ENCODE measurements at places on chromosomes 6 and 20.

GRCh38 chr20:18527836-18528235 is 20.1 kb downstream of the SEC23B start:
- no peak for DNase-seq

DNA sequence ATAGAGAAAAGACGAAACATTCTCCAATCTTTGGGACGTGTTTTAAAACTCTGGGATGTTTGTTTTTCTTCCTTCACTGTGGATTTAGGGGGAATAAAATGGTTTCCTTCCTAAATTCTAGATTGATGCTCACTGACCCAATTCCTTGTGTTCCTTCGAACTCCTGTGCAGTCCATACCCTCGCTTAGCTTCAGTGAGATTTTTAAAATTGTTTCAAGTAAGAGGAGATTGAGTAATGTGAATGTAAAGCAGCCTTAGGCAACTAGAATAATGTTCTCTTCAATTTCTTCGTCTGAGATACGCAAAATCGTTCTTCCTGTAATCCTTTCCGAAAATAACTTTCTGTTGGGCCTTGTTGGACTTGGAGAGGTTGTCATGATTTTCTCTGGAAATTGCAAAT is 2.6 kb upstream of the VGLL2 start:
- DNase-seq = no peak

DNA sequence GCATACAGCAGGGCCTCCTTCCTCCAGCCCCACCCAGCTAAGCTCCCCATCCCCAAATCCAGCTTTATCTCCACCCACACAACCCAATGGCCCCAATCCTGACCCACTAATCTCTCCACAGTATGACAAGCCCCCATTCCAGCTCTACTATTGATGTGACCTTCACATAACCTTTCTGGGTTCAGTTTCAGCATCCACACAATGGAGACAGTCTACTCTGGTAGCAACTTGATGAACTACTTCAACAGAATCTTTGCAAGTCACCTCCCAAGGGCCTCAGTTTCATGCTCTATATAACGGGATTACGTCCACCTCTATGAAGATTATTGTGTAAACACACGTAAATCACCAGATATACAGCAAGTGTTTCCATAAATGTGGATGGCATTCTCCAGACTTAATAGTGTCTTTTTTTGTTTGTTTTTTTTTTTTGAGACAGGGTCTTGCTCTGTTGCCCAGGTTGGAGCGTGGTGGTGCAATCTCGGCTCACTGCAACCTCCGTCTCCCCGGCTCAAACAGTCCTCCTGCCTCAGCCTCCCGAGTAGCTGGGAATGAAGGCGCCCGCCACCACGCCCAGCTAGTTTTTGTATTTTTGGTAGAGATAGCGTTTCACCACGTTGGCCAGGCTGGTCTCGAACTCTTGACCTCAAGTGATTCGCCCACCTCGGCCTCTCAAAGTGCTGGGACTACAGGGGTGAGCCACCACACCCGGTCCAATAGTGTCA is 1.4 kb downstream of the AHCY start:
- DNase-seq = no peak

- no peak for DNase-seq
These were observed 150.4 kb upstream of the HMGN3 start for GRCh38 chr6:79384845-79385244.

DNA sequence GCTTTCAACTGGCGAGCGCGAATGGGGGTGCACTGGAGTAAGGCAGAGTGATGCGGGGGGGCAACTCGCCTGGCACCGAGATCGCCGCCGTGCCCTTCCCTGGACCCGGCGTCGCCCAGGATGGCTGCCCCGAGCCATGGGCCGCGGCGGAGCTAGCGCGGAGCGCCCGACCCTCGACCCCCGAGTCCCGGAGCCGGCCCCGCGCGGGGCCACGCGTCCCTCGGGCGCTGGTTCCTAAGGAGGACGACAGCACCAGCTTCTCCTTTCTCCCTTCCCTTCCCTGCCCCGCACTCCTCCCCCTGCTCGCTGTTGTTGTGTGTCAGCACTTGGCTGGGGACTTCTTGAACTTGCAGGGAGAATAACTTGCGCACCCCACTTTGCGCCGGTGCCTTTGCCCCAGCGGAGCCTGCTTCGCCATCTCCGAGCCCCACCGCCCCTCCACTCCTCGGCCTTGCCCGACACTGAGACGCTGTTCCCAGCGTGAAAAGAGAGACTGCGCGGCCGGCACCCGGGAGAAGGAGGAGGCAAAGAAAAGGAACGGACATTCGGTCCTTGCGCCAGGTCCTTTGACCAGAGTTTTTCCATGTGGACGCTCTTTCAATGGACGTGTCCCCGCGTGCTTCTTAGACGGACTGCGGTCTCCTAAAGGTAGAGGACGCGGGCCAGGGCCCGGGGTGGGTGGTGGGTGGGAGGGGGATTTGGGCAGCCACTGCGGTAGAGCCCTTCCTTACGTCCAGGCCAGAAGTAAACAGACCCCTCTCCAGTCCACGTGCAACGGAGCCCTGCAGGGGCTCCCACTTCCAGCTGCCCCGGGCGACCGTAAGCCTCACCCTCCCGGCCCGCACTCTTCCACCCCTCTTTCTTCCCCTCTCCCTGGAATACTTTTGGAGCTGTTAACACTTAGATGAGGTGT is 998 bp downstream of the BMP2 start:
- DNase-seq = no peak

- DNase-seq = no peak
These were observed 18.6 kb downstream of the TREML2 start for GRCh38 chr6:41182069-41183034.

DNA sequence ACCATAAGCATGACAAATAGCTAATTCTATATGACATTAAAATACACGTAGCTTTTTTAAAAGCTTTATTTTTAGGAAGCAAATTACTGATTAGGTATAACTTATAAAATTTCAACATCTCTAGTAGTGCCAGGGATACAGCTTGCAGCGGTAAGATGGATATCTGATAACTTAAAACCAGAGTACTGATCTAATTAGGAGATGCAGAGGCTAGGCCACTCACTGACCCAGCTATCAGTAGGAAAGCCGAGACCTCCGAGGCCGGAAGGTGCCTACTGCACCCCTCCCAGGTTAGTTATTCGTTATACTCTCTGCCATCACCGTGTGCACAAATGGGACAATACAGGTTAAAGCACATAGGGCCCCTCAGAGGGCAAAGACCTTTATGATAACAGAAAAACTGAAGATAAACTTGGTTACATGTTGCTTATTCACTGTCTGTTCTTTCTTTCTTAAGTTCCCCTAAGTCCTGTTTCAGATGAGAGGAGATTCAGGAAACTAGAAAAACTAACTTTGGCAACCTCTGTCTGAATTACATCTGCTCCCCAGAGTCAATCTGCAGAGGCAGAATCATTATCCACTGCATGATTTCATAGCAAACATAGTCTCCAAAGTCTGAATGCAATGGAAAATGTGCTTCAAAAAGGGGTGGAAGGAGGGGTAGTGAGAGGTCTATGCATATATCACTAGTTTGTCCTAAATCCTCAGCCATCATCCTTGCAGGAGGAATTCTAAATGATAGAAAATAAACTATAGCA is 60.8 kb downstream of the RIPOR2 start:
- DNase-seq = no peak

GRCh38 chr6:47938405-47938804 is 156.6 kb downstream of the OPN5 start:
- DNase-seq = no peak

- DNase-seq = no peak
These were observed 23.2 kb downstream of the PSMB1 start for GRCh38 chr6:170529839-170530469.

- DNase-seq = no peak
These were observed 4.1 kb upstream of the FAM135A start for GRCh38 chr6:70409216-70409615.

DNA sequence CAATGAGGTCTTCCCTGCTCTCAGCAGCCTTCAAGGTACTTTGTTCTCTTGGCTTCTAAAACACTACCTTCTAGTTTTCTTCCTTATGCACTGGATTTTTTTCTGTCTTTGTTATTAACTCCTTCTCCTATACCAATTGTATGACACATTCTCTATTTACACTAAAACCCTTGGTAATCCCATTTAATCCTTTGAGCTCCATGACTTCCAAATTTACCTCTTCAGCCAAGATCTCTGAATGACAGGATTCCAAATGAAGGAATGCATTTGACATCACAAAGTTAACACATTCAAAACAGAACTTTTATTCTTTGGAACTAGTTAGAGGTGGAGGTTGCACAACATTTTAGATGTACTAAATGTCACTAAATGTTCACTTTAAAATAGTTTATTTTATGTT is 86.6 kb upstream of the SAMD5 start:
- no peak for DNase-seq

GRCh38 chr6:32173051-32173727 is 2.7 kb downstream of the AGPAT1 start:
- no peak for DNase-seq

GRCh38 chr20:47225458-47225857 is 131.0 kb downstream of the ZMYND8 start:
- no peak for DNase-seq

GRCh38 chr20:60804918-60805630 is 447.0 kb upstream of the CDH4 start:
- DNase-seq = no peak

DNA sequence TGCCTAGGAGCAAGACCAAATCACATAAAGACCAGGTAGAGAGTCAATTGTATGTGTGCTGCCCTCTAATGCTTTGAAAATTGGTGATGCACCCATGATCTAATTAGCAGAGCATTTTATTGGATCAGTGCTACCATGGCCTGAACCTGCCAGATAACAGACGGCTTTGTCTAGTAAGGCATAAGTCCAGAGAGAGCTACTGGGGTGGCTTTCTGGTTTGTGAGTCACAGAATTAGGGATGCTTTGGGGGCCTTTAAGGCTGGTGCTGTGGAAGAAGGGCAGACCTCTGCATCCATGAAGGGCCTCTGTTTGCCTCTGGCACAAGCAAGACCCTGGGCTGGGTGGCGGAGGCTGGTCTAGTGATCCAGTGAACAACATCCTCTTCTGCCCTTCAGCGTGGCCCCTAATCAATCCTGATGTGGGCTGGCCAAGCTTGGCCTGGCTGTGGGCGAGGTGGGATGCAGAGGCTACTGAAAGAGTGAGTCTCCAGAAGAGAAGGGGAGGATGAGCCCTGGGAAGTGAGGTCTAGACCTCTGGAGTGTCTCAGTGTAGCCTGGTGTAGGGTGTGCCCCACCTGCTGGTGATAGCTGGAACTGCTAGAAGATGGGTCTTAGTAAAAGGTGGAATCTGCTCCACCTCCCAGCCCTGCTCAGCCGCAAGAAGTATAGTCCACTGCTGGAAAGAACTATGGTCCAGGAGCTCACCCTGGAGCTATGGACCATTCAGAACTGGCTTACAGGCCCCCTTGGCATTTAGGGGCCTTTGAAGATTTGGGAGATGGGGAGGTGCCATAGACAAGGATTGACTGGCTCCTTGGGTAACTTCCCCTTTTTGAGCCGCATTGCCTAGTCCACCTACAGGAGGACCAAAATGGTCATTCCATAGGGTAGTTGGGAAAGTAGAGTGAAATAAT is 36.7 kb upstream of the AAR2 start:
- DNase-seq = peak; percentile 31

- no peak for DNase-seq
These were observed 114.9 kb downstream of the GRM4 start for GRCh38 chr6:34030831-34031624.

GRCh38 chr6:138521790-138522189 is 22.5 kb upstream of the NHSL1 start:
- no peak for DNase-seq

- DNase-seq = no peak
These were observed 20.0 kb upstream of the PHF3 start for GRCh38 chr6:63615590-63615989.

- DNase-seq = no peak
These were observed 2.4 kb downstream of the MYBL2 start for GRCh38 chr20:43669332-43669731.

- no peak for DNase-seq
These were observed 61.7 kb downstream of the TCP11 start for GRCh38 chr6:35079311-35080000.

GRCh38 chr6:12911427-12911826 is 194.9 kb downstream of the PHACTR1 start:
- no peak for DNase-seq

DNA sequence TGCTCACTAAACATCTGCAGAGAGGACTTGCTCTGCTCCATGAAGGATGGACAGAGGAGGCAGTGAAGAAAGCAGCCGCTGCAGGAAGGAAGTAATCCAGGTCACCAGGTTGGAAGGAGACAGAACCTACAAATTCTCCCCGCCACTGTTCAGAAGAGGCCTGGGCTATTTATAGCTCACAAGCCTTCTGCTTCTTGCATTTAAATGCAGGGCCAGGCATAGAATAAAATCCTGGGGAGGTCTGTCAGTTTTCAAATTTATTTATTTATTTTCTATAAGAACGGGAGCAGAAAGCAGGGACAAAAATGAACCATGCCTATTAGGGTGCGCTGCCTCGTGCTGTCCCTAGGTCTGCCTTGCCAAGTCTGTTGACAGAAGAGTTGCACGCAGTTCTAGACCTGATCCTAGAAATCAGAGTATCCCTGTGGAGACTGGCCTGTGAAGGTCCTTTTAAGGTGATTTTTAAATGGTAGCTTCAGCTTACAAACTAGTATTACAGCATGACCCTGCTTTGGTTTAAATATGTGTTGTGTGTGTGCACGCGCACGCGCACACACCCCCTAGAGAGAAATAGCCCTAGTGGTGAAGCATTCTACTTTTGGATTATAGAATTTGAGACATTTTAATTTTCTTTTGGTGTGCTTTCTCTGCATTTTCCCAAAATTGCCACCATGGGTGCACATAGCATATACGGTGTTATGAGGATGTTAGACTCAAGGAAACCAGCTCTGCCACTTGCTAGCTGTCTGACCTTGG is 19.5 kb downstream of the RIMS4 start:
- DNase-seq = no peak

DNA sequence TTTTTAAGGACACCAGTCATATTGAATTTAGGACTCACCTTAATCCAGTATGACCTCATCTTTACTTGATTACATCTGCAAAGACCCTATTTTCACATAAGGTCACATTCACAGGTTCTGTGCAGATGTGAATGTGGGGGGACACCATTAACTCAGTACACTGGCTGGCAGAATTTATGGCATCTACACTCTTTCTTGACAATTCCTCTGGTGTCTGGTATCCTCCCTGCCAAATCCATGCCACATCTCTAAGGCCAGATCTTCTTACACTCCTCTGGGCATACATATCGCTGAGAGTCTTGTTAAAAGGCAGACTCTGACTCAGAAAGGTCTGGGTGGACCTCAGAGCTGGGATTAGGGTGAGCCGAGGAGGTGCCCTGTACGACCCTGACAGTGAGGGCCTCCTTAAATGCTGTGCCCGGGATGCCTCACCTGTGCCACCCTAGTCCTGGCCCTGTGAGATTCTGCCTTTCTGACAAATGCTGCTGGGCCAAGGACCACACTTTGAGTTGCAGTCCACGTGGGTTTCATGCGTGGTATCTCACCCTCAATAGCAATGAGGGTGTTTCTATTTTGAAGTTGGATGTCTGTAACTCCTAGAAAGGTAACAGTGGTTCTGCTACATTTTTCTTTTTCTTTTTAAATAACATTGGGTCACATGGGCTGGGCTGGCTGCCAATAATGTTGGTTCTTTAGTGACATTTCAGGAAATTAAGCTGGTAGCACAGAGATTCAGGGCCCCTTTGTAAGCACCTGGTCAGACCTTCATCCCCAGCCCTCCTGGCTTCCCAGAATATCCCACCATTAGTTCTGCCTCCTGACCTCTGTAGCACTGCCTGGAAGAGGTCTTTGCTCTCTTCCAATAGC is 17.2 kb upstream of the LRRN4 start:
- DNase-seq = no peak
